ENCODE measurements at places on chromosomes 7 and 10.

- no peak for DNase-seq
Measured at GRCh38 chr7:18425227-18425626, 70.3 kb upstream of the HDAC9 start.

DNA sequence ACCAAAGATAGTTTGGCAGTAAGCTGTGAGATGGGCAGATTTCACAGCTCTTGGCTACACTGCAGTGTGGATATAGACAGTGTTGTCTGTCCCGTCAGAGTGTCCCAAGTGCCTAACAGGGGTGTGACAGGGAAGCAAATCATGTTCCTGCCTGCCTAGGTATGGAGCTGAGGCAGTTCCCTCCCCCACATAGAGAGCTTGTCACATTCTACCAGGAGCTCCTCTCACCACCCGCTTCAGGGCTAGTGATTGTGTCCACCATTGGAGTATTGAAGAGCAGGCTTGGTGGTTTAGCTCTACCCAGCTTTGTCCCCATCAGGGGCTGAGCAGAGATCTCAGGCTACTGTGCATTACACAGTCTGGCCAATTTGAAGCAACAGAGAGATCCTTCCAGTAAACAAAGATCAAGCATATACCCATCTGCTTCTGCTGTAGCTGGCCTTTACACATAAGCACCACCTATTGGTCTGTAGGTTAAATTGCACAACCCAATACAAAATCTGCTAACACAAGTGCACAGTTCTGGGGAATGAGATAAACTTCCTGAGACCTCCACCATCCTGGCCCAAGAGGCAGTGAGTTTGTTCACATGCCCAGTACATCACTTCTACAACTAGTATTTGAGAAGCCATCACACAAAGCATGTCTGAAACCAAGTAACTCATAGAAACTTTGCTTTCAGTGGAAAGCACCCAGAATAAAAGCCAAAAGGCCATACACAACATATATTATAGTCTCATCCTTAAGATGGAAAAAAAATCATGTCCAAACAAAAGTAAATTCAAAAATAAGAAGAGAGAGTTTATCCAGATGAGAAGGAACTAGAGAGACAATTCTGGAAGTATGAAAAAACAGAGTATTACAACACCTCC lies 67.3 kb downstream of the GLCCI1 start:
- DNase-seq: no peak

DNA sequence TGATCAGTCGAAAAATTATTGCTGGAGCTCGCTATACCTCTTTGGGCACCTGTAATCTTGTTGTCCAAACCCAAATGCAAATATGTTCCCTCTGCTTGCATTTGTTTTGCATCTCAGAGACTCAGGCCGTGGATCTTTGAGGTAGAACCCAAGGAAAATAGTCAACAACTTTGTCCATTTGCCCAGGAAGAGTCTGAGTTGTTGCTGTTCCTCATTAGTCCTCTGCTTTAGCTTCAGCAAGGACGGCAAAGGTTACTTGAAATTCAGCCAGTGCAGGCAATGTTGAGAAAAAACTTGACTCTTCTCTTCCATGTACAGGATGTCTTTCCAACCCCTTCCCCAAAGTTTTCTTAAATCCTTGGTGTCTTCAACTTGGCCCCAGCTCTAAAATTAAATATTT lies 45.8 kb downstream of the PDK4 start:
- no peak for DNase-seq

DNA sequence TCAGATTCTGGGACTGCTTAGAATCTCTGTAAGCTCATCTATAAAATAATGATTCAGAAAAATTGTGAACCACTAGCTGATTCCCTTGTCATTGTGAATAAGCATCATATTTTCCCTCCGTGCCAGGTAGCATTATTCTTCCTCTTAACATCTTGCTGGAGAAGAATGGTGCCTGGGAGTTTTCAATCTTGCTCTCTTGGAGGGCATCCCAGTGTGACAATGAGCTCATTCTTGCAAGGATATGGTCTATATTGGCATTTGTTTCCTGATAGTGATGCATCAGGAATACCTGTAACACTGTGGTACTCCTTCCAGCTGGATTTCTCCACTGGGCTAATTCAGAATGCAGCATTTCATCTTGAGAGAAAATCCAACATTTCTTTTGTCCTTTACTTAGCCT lies 126.4 kb upstream of the ITGB1 start:
- no peak for DNase-seq

DNA sequence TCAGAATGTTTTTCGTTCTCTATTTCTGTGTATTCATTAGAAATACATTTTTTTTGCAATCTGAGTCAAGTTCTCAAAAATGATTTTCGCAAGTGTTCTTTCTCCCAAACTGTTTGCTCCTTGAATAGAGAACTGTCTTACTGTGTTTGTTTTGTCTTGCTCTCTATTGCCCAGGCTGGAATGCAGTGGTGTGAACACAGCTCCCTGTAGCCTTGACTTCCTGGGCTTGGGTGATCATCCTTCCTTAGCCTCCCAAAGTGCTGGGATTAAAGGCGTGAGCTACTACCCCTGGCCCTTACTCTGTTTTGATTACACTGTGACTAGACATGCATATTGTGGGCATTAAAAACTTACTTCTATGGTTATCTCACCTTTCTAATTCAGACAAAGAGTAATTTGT lies 56.7 kb downstream of the LUC7L2 start:
- no peak for DNase-seq

DNA sequence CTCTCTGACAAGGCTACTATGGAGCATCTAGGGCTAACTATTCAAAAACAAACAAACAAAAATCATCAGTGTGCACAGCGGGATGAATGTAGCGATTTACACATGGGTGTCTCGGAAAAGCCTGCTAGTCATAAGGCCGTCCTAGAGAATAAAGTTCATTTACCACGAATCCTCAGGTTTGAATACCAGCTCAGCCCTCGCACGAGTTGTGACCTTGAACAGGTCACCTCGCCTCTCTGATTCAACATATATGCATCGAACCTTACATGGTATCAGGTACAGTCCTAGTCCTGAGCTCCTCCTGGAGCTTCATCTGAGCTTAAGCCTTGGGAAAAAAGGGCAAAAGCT lies 572 bp downstream of the ATP5MF start:
- DNase-seq: no peak

GRCh38 chr7:30927559-30927958 lies 15.9 kb downstream of the AQP1 start:
- DNase-seq: no peak

DNA sequence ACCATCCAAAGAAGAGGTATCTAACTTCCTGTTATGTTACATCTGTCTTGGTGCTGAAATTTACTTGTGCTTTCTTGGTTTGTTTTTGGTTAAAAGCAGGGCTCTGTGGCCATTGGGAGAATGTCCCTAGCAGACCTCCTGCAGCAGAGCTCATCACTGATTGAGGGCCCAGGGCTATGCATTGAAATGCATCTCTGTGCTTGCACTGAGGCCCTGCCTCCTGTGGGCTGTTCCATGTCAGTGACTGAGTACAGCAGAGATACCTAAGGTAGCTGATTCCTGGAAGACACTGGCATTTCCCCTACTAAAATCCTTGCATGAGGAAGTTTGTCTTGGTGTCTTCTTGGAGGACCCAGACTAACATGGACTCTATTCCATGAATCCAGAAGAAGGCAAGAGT lies 213.9 kb downstream of the FRMD4A start:
- no peak for DNase-seq

DNA sequence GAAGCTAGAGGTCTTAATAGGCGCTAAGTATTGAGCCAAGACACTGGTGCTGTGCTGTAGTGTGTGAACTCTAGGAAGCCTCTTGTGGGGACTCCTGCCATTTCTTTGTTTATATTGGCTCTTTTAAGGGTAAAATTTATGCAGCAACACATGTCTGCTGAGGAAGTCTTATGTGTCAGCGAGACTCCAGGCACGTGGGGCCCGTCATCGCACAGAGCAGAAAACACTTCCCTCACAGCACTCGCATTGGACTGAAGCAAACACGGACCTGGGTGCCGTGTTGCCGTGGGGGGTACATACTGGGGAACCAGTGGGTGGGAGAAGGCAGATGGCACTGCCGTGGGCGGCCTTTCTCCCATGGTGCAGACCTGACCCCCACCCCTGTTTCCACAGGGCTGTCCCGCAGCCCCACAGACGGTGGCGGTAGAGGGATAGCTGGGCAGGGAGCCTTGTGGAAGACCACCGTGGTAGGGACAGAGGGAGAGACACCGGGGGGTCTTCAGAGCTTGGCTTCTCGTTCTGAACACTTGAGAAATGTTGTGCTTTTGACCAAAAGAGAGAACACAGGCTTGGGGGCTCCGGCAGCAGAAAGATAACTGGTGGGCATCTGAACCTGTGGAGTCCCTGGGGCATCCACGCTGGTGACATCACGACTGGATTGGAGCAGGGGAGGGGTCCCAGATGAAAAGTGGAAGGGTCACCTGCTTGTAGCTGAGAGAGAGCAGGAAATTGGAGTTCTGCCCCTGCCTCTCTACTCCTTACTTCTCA lies 284.7 kb upstream of the SHH start:
- no peak for DNase-seq

- DNase-seq: no peak
Measured at GRCh38 chr7:148262721-148263229, 327.8 kb upstream of the C7orf33 start.

DNA sequence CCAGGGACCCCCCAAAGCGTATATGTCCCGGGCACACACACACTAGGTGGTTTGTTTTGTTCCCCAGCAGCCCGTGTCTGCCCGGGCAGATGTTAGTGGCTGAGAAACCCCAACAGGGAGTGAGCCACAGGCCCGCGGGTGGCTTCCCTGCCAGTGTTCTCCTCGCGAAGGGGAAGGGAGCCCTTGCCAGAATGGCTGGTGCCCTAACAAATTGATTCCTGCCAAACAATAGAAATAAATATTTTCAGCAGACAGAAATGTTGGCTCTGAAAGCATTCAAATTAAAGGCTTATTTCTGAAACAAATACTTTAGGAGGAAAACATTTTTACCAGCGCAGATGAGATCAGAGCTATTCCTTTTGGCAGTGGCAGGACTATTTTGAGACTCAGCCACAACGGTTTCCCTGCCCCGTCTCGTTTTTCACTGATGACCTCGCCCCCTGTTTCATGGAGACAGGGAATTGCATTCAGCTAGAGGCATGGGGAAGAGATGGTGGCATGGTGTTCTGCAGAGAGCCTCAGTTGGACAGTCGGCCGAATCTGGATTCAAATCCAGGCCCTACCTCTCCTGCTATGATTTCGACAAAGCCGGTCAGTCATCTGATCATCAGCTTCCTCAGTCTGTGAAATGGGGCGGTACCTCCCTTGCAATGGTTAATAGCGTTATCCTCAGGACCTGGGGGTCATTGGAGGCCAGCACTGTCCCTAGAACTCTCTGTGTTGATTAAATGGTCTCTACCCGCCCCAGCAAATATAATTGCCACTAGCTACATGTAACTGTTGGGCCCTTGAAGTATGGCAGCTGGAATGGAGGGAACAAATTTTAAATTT lies 84.5 kb downstream of the CUX1 start:
- DNase-seq: no peak

DNA sequence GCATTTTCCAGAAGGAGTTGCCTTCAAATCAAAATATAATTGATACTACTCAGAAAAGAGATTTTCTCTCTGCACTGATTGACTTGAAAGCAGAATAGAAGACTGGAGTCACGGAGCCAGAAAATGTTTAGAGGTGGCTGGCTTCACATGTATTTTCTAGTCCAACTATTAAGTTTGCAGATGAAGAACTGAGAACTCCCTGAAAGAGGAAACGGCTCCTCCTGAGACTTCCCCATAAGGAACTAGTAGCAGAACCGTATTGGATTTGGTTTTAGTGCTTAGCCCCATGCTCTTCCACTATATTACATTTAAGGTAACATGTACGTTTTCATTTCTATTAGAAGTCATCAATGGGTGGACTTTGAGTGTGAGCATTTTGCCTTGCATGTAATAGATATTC lies 946.3 kb downstream of the CNTNAP2 start:
- DNase-seq: no peak

- DNase-seq: no peak
Measured at GRCh38 chr7:64618785-64619456, 47.0 kb upstream of the ZNF107 start.

GRCh38 chr7:30148951-30149459 lies 14.2 kb downstream of the MTURN start:
- no peak for DNase-seq

DNA sequence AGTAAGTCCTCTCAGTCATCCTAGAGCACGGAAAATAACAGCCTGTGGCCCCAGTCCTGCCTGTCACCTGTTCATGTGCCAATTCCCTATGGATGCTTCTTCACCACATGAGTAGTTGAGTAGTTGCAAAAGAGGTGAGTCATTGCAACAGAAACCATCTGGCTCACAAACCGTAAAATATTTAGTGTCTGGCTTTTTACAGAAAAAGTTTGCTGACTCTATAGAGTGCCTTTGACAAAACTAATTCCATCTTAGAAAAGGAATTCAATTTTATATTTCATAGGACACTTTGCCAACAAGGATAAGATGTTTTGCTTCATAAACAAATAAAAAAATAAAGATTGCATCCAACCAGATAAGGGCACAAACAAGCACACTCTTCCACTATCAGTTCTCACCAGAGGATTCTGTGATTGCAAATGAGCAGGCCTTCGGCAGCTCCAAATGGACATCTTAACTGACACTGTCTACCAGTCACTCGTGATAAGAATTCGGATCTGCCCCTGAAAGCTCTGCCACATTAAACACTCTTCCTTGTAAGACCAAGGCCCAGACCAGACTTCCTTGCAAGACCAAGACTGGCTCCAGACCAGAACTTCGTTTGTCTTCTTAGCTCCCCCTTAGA lies 242.7 kb upstream of the SEMA3C start:
- peak; percentile 80 for DNase-seq

DNA sequence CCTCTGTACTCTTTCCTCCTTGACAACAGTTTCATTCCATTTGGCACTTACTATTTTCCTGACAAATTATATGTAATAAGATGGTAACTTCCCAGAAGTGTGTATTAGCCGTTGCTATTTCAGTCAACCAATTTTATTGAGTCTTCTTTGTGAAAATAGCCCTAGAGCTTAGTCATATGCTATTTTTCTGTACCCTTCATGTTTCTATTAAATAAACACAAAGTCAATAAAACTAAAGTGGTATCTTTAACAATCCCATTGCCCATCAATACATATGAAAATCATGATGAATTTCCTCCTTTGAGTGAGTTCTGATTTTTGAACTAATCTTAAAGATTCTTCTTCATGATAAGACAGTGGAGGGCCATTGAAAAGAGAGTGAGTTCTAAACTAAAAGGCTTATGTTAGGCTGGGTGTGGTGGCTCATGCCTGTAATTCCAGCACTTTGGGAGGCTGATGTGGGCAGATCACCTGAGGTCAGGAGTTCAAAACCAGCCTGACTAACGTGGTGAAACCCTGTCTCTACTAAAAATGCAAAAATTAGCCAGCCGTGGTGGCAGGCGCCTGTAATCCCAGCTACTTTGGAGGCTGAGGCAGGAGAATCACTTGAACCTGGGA lies 5.9 kb upstream of the MYPN start:
- DNase-seq: no peak

DNA sequence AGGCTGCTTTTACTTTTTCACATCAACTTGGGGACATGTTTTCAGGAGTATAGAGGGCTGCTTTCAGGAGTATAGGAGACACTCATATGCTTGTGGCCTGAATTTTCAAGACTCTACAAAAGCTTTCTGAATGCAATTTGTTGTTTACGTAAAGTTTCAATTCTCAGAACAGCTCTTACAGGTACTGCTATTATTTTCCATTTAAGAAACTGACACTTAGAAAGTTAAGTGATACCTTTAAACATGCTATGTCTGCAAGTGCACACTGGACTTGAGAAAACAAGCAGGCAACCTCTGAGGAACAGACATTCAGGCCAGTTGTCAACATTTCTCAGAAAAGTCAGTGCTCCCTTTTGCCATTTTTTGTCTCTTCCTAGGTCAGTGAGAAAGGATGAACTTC lies 70.0 kb upstream of the PHYHIPL start:
- no peak for DNase-seq

GRCh38 chr10:107747851-107748250 lies 583.3 kb upstream of the SORCS1 start:
- DNase-seq: no peak

- no peak for DNase-seq
Measured at GRCh38 chr10:88594482-88594881, 7.9 kb downstream of the LIPJ start.

All from BJ (cell line).